B cell (primary cell): ENCODE measurements at places on chromosomes 13 and 19. TPM values are rescaled to one million over a fixed set of nuclear protein-coding genes. Genes with fewer than 3 reads are reported as not detected.

SNRNP70 gene
- total RNA-seq = 598 and 610 TPM in 2 replicates

EEF1AKMT1 gene
- total RNA-seq = 4.1 and 4.9 TPM in 2 replicates

LIG1 gene
- total RNA-seq = 111 and 116 TPM in 2 replicates

MUC16 gene
- total RNA-seq = 1.0 and 1.1 TPM in 2 replicates

CFAP97D2 gene
- total RNA-seq = 0.22 TPM in 1 of 2 replicates, not detected in the other

ZNF541 gene
- total RNA-seq = not detected in 2 replicates

OR7C1 gene
- not detected in 2 replicates for total RNA-seq

LSR gene
- total RNA-seq = 45.3 and 46.5 TPM in 2 replicates

DNA sequence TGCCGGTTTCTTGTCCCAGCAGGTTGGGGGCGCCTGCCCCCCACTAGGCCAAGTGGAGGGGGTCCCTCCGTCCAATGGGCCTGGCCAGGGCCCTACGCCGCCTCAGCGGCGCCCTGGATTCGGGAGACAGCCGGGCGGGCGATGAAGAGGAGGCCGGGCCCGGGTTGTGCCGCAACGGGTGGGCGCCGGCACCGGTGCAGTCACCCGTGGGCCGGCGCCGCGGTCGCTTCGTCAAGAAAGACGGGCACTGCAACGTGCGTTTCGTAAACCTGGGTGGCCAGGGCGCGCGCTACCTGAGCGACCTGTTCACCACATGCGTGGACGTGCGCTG is 6.2 kb downstream of the KCNJ14 start:
- no peak overlapping the region for H3K4me3 ChIP-seq
- no peak overlapping the region for H3K27ac ChIP-seq
- no peaks in the 10 kb centered on the region for H3K27me3 ChIP-seq
- H3K4me1 ChIP-seq = no peaks in the 10 kb centered on the region
- no peak for DNase-seq

GRCh38 chr13:48275507-48275906 is 28.0 kb upstream of the RB1 start:
- no peak overlapping the region for H3K27ac ChIP-seq
- H3K4me3 ChIP-seq = no peak overlapping the region
- no peaks in the 10 kb centered on the region for H3K27me3 ChIP-seq
- no peaks in the 10 kb centered on the region for H3K36me3 ChIP-seq

DNA sequence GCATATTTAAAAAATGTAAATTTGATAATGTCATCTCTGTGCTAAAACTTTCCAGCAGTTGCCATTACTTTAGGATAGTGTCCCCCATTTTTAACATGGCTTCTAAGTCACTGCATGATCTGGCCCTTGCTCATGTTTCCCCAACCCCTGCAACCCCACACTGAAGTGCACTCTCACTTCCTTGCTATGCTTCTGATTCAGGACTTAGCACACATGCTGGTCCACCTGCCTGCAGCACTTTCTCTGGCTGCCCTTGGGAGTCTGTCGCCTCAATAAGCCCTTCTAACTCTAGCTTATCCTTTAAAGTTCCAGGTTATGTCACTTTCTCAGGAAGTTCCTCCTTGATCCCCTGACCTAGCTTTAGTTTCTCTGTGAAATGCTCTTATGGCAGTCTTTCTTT is 241.0 kb downstream of the POSTN start:
- H3K4me1 ChIP-seq = no peaks in the 10 kb centered on the region
- no peak overlapping the region for H3K4me3 ChIP-seq
- no peak overlapping the region for H3K27ac ChIP-seq
- no peaks in the 10 kb centered on the region for H3K27me3 ChIP-seq
- no peaks in the 10 kb centered on the region for H3K36me3 ChIP-seq

DNA sequence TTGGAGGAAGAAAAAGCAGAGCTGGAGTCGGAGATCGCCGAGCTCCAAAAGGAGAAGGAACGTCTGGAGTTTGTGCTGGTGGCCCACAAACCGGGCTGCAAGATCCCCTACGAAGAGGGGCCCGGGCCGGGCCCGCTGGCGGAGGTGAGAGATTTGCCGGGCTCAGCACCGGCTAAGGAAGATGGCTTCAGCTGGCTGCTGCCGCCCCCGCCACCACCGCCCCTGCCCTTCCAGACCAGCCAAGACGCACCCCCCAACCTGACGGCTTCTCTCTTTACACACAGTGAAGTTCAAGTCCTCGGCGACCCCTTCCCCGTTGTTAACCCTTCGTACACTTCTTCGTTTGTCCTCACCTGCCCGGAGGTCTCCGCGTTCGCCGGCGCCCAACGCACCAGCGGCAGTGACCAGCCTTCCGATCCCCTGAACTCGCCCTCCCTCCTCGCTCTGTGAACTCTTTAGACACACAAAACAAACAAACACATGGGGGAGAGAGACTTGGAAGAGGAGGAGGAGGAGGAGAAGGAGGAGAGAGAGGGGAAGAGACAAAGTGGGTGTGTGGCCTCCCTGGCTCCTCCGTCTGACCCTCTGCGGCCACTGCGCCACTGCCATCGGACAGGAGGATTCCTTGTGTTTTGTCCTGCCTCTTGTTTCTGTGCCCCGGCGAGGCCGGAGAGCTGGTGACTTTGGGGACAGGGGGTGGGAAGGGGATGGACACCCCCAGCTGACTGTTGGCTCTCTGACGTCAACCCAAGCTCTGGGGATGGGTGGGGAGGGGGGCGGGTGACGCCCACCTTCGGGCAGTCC is 5.0 kb downstream of the FOSB start:
- H3K4me1 ChIP-seq = peaks cover 32% of the 10 kb centered on the region
- no peak overlapping the region for H3K27ac ChIP-seq
- peak; percentile 65 for DNase-seq

DNA sequence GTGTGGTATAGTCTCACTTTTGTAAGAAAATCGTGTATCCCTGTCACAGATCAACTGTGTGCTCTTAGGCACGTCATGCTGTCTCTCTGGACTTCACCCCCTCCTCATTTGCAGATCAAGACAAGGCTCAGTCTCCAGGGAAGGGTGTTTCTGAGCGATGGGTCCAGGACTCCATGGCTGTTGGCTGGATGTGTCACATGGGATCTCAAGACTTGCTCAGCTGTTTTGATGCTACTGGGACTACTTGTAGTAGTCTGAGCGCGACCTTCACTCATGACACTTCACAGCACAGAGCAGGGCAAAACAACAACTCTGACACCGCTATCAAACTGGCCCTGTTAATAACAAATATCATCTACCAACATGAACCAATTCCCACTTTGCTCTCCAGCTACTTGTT is 36.2 kb downstream of the SMAD9 start:
- no peaks in the 10 kb centered on the region for H3K36me3 ChIP-seq
- DNase-seq = no peak
- H3K4me3 ChIP-seq = no peak overlapping the region
- no peaks in the 10 kb centered on the region for H3K27me3 ChIP-seq

DNA sequence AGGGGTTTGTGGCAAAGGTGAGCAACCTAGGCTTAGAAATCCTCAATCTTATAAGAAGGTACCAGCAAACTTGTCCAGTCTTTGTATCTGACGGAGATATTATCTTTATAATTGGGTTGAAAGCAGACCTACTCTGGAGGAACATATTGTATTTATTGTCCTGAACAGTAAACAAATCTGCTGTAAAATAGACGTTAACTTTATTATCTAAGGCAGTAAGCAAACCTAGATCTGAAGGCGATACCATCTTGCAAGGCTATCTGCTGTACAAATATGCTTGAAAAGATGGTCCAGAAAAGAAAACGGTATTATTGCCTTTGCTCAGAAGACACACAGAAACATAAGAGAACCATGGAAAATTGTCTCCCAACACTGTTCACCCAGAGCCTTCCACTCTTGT is 3.8 kb upstream of the KLK2 start:
- no peak overlapping the region for H3K4me3 ChIP-seq
- H3K4me1 ChIP-seq = no peaks in the 10 kb centered on the region
- peaks cover 10% of the 10 kb centered on the region for H3K27me3 ChIP-seq
- H3K36me3 ChIP-seq = no peaks in the 10 kb centered on the region
- DNase-seq = no peak

GRCh38 chr19:38425222-38425809 is 703 bp downstream of the RASGRP4 start:
- no peak overlapping the region for H3K4me3 ChIP-seq
- no peaks in the 10 kb centered on the region for H3K27me3 ChIP-seq
- no peak for DNase-seq
- no peak overlapping the region for H3K27ac ChIP-seq

GRCh38 chr13:39672378-39673132 is 17.1 kb downstream of the COG6 start:
- H3K27ac ChIP-seq = no peak overlapping the region
- H3K36me3 ChIP-seq = no peaks in the 10 kb centered on the region
- no peaks in the 10 kb centered on the region for H3K27me3 ChIP-seq
- DNase-seq = no peak
- H3K4me1 ChIP-seq = no peaks in the 10 kb centered on the region
- no peak overlapping the region for H3K4me3 ChIP-seq

GRCh38 chr13:46124967-46125933 is 20.4 kb upstream of the CPB2 start:
- H3K4me1 ChIP-seq = peaks cover 16% of the 10 kb centered on the region
- no peak for DNase-seq
- peak overlapping the region; percentile 23 for H3K27ac ChIP-seq
- peaks cover 6% of the 10 kb centered on the region for H3K36me3 ChIP-seq
- no peak overlapping the region for H3K4me3 ChIP-seq

DNA sequence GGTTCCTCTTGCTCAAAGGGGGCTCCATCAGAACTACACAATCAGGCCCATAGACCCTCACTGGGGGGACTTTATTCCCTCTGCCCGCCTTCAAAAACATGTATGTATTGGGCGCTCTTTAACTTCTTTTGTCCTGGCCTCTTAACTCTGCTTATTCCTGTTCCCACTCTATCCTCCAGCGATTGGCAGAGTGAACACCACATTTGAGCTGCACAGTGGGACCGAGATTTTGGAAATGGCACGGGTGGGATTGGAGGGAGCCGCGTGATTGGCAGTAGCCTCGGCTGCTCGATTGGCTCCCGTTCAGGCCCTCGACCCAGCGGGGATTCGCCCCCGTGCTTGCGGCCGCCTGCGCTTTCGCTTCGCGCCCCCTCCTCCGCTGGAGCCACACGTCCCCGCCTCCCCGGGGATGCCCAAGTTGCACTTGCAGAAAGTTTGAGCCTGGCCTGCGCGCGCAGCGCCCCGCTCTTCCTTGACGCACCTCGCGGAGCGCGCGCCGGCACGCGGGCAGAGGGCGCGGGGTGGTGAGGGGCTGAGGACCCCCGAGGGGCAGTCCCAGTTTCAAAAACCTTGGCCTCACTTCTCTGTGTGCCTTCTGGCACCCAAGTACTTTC is at the start of gene ZIC5:
ZIC5 (minus strand) TSS at position 192 of the 614 bp plus-strand sequence; CDS start at position 28, 164 bp downstream.
- H3K36me3 ChIP-seq = no peaks in the 10 kb centered on the region
- H3K4me1 ChIP-seq = peaks cover 60% of the 10 kb centered on the region
- DNase-seq = peak; percentile 38

GRCh38 chr19:2663920-2664571 is 38.4 kb downstream of the GNG7 start:
- H3K27ac ChIP-seq = peak overlapping the region; percentile 92
- H3K4me1 ChIP-seq = peaks cover 35% of the 10 kb centered on the region
- peak; percentile 95 for DNase-seq

GRCh38 chr19:38385804-38386257 is 2.0 kb downstream of the GGN start:
- no peak overlapping the region for H3K27ac ChIP-seq
- H3K36me3 ChIP-seq = no peaks in the 10 kb centered on the region
- no peak overlapping the region for H3K4me3 ChIP-seq
- peaks cover 36% of the 10 kb centered on the region for H3K4me1 ChIP-seq

GRCh38 chr13:108742701-108743451 is 113.5 kb downstream of the MYO16 start:
- no peaks in the 10 kb centered on the region for H3K27me3 ChIP-seq
- H3K4me1 ChIP-seq = no peaks in the 10 kb centered on the region
- no peak for DNase-seq
- no peak overlapping the region for H3K4me3 ChIP-seq

DNA sequence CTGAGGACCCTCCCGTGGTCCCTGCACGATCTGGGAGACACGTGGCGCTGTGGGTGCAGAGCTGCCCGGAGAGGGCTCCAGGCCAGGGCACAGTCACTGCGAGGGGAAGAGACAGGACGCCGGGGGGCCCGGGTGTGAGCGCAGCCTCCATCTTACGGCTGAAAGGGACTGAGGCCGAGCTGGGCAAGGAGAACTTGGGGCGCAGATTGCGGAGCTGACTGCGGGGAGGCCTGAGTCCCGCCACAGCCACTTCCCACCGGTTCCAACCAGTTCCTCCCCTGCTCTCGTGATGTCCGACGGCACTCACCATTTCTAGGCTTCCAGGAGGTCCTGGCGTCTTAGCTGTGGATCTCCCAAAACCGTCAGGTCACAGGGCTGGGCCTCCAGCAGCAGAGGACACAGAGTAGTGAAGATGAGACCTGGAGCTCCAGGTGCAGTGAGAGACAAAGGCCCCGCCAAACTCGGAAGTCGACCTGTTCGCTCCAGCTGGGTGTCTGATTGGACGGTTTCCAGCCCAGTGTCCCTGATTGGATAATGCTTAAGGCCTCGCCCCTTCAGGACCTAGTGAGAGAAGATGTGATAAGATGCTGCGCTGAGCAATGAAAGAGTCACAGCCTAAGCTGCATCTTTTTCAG is 4.8 kb upstream of the ZNF253 start:
- no peaks in the 10 kb centered on the region for H3K36me3 ChIP-seq
- H3K4me1 ChIP-seq = peaks cover 5% of the 10 kb centered on the region
- H3K27me3 ChIP-seq = no peaks in the 10 kb centered on the region
- DNase-seq = peak; percentile 76

GRCh38 chr13:73248711-73249580 is 190.1 kb downstream of the KLF5 start:
- no peak overlapping the region for H3K4me3 ChIP-seq
- no peaks in the 10 kb centered on the region for H3K36me3 ChIP-seq
- no peak overlapping the region for H3K27ac ChIP-seq

DNA sequence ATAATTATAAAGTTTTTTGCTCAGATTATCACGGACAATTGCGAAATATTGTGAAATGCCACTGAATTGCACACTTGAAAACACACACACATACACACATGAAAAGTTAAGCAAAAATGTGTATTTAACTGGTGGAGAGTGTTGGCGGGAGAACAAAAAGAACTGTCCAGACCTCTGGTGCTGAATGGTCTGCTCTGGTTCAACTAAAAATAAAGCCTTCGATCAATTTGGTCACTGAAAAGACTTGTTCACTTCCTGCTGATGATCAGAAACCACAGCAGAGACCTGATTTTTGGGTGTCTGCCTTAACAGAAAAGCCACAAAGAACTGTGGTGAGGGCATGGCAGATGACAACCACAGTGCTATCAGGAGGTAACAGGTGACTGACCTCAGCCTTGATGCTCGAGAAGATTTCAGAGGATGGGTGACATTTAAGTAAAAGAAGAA is 4.0 kb upstream of the IGFL1 start:
- H3K4me3 ChIP-seq = no peak overlapping the region
- no peak overlapping the region for H3K27ac ChIP-seq
- no peaks in the 10 kb centered on the region for H3K4me1 ChIP-seq

- no peak for DNase-seq
- H3K4me1 ChIP-seq = no peaks in the 10 kb centered on the region
- no peak overlapping the region for H3K27ac ChIP-seq
Observed at GRCh38 chr19:15991602-15992001, 42.8 kb downstream of the OR10H4 start.

GRCh38 chr13:22880741-22881720 is 299.7 kb upstream of the SGCG start:
- H3K4me1 ChIP-seq = no peaks in the 10 kb centered on the region
- no peak overlapping the region for H3K4me3 ChIP-seq
- H3K36me3 ChIP-seq = no peaks in the 10 kb centered on the region
- no peaks in the 10 kb centered on the region for H3K27me3 ChIP-seq
- DNase-seq = no peak

GRCh38 chr19:44574186-44574950 is 39.0 kb upstream of the IGSF23 start:
- H3K4me1 ChIP-seq = no peaks in the 10 kb centered on the region
- H3K27ac ChIP-seq = no peak overlapping the region
- no peaks in the 10 kb centered on the region for H3K27me3 ChIP-seq
- H3K4me3 ChIP-seq = no peak overlapping the region
- DNase-seq = no peak

GRCh38 chr13:96780105-96780504 is 214.2 kb downstream of the OXGR1 start:
- no peaks in the 10 kb centered on the region for H3K27me3 ChIP-seq
- no peak overlapping the region for H3K27ac ChIP-seq
- no peak overlapping the region for H3K4me3 ChIP-seq
- no peaks in the 10 kb centered on the region for H3K36me3 ChIP-seq
